H9 (cell line): ENCODE measurements at places on chromosomes 6 and 20. TPM values are rescaled to one million over a fixed set of nuclear protein-coding genes. Genes with fewer than 3 reads are reported as not detected.

FRK gene
- total RNA-seq, result 0.09 and 0.15 TPM in 2 replicates

KHDC3L gene
- total RNA-seq, result 0.22 TPM in 1 of 2 replicates, not detected in the other

DNA sequence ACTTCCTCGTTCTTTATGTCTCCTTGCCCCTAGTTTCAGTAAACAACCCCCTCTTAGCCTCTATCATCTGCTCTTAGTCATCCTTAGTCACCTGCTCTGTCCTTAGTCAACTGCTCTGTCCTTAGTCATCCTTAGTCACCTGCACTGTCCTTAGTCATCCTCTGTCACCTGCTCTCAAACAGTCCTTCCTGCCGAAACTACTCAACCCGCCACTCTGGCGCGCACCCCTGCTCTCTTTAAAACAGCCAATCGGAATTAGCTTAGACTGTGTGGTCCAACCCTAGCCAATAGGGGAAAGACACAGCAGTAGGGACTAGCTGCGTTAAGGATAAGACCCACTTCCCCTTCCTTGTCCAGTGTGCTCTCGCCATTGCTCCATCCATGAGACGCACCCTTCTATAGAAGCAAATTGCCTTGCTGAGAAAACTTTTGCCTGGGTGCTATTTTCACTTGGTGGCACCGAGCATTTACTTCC, 73.9 kb downstream of the BACH2 start:
- no peak overlapping the region for H3K27ac ChIP-seq
- peaks cover 6% of the 10 kb centered on the region; the same call in 1 of the 2 replicates for H3K4me1 ChIP-seq
- no peaks in the 10 kb centered on the region for H3K27me3 ChIP-seq
- peaks cover 4% of the 10 kb centered on the region for H3K36me3 ChIP-seq

GRCh38 chr6:7732228-7732627, 6.3 kb downstream of the BMP6 start:
- no peak for DNase-seq
- no peak overlapping the region for H3K27ac ChIP-seq
- no peaks in the 10 kb centered on the region for H3K36me3 ChIP-seq
- H3K27me3 ChIP-seq, result peaks cover 21% of the 10 kb centered on the region

- peaks cover 15% of the 10 kb centered on the region for H3K36me3 ChIP-seq
- DNase-seq, result no peak
- no peaks in the 10 kb centered on the region for H3K27me3 ChIP-seq
- no peak overlapping the region for H3K27ac ChIP-seq
- no peaks in the 10 kb centered on the region; the same call in 1 of the 2 replicates for H3K4me1 ChIP-seq
These were observed 42.5 kb upstream of the TLDC2 start for GRCh38 chr20:36833275-36834020.

GRCh38 chr6:1400126-1400850, 10.9 kb downstream of the FOXF2 start:
- no peaks in the 10 kb centered on the region for H3K4me1 ChIP-seq
- peaks cover 30% of the 10 kb centered on the region for H3K27me3 ChIP-seq
- DNase-seq, result no peak
- no peaks in the 10 kb centered on the region for H3K36me3 ChIP-seq
